ENCODE measurements at places on chromosomes 1 and 21.

DNA sequence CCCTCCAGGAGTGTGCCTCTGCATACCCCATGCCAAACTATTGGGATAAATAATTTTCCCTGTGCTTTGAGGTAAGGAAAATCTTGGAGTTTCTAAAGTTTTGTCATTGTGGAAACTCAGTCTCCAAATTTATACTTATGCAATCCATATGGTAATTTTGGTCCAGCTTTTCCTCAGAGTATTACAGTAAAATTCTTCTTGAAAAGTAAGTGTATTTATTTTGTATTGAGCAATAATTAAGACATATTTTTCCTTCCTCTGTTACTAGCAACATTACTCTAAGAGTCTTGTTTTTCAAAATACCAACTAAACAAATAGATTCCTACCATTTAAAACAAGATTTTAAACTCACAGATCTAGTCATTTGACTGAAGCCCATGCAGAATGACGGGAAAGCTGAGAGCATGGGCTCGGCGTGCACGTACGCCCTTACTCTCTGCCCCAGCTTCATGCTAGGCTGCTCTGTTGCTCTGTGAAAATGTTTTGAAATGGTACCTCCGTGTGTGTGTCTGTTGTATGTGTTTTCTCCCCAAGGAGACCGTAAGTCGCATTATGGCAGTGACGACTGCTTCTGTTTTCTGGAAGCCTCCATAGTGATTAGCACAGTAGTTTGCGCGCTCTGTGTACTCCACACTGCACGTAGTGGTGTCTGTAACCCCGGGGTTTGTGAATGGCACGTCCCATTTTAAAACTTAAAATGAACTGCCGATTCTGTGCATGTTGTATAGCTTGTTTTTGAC, 165.3 kb downstream of the SDCCAG8 start:
- DNase-seq = no peak

DNA sequence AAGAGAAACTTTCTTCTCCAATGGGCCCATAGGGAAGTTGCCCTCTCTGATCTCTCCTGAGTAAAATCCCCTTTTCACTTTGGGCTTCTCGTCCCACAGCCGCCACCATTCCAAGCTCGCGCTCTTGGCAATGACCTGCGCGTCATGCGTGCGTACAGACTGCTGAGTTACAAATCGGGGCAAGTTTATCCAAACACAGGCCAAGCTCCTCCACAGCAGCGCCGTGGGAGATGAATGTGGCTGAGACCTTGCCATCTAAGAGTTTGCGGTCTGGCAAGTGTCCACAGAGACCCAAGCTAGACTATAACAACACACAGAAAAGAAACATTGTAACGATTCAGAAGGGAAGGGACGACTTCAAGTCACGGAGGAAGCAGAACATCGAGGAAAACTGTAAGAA, 116.3 kb upstream of the SOD1 start:
- DNase-seq = no peak

GRCh38 chr1:85033221-85033620, 15.1 kb downstream of the MCOLN3 start:
- DNase-seq = no peak

DNA sequence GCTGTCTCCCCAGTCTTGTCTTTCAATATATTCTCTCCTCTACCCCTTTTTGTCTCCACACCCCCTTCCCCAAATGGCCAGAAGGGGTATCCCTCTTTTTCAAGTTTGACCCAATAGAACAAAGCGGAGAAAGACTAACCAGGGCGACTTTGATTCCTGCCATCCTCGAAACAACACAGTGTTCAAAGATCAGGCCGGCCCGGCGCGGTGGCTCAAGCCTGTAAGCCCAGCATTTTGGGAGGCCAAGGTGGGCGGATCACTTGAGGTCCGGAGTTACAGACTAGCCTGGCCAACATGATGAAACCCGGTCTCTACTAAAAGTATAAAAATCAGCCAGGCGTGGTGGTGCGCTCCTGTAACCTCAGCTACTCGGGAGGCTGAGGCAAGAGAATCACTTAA, 77.0 kb upstream of the IFNAR2 start:
- no peak for DNase-seq

GRCh38 chr1:186633116-186633515, 47.1 kb downstream of the PTGS2 start:
- DNase-seq = no peak

- peak; percentile 88 for DNase-seq
Observed at GRCh38 chr21:33360881-33361602, 36.3 kb downstream of the IFNAR1 start.

DNA sequence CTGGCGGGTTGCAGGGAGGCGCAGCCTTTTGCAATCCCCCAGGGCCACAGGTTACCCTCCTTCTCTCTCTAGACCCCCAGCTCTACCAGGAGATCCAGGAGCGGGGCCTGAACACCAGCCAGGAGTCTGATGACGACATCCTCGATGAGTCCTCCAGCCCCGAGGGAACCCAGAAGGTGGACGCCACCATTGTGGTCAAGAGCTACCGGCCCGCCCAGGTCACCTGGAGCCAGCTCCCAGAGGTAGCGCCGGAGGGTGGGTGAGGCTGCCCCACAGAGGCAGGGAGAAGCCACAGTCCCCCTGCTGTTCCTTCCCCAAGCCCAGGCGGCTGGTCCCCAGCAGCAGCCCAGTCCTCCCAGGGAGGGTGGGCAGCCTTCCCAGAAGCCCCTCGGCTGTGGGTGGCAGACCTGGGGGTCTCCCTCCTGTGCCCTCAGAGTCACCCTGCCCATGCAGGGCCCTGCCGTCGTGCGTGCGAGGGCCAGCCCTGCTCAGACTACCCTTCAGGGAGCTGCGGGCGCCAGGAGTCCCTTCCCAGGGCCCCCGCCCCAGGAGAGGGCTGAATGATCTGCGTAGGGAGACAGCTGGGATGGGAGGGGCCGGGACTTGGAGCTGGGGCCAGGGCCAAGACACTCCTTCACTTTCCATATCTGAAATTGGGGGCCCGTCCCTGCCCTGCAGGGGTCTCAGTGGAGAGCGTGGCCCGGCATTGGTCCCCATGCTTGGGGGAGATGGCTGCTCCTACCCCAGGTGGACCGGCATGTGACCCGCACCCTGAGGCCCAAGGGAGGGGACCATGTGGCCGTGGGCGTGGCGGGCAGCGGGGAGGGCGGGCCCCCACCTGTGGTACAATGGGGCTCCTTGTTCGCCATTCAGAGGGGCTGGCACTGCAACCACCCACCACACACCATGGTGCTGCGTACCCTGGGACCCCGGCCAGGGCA, 12.9 kb downstream of the ARHGEF16 start:
- no peak for DNase-seq

DNA sequence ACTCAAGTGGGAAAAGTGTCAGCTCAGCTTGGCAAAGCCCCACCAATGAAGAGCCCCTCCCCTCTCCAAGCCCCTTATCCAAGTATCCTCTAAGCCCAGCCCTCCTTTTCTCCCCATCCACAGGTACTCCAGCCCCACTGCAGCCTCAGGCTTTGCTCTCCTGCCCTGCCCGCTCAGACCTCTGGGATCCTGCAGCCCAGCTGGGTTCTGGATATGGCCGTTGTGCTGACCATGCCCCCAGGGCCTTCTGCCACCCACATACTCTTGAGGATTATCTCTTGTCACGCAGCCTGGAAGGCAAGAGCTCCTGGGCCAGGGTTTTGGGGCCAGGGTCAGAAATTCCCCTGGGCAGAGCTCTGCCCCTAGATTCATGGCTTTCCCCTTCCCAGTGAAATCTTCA, 4.7 kb downstream of the SHISA4 start:
- DNase-seq = no peak

DNA sequence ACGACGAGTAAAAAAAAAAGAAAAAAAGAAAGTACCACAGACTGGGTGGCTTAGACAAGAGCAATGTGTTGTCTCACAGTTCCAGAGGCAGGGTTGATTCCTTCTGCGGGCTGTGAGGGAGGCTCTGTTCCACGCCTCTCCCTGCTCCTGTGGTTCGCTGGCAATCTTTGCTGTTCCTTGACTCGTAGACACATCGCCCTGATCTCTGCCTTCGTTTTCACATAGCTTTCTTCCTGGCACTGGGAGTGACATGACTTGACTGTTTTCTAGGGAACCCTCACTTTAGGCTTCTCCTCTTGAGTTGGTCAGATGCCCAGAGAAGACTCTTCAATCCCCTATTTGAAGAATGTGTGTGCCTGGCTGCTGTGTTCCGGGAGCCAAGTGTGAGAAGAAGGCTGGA, 133.6 kb downstream of the TM2D1 start:
- no peak for DNase-seq

- no peak for DNase-seq
Observed at GRCh38 chr1:110328274-110328673, 10.9 kb upstream of the RBM15 start.

DNA sequence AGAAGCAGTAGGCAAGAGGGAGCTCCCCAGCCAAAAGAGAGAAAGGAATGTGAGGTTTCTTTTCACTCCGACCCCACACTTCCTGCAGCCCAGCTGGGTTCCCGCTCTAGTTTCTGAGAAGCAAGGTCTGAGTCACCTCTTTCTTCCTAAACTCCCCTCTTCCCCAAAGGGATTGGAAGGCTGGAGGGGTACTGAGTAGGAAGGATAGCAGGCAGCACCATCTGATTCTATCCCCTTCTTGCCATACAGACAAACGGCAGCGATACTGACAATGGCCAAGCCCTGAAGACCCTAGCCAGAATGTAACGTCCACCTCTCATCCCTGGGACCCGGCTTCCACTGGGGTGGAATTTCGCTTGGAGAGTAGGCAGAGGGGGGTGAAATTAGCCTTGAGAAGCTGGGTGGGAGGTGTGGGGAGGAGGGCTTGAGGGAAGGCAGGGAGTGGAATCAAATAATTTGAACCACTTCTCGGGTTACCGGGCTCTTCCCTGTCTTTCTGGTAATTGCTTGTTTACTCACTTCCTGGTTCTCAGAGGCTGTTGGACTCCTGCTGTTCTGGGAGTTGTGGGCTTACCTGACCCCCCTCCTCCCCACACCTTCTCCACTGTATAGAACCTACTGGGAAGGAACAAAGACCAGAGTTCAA, 13.2 kb downstream of the IER5 start:
- no peak for DNase-seq

DNA sequence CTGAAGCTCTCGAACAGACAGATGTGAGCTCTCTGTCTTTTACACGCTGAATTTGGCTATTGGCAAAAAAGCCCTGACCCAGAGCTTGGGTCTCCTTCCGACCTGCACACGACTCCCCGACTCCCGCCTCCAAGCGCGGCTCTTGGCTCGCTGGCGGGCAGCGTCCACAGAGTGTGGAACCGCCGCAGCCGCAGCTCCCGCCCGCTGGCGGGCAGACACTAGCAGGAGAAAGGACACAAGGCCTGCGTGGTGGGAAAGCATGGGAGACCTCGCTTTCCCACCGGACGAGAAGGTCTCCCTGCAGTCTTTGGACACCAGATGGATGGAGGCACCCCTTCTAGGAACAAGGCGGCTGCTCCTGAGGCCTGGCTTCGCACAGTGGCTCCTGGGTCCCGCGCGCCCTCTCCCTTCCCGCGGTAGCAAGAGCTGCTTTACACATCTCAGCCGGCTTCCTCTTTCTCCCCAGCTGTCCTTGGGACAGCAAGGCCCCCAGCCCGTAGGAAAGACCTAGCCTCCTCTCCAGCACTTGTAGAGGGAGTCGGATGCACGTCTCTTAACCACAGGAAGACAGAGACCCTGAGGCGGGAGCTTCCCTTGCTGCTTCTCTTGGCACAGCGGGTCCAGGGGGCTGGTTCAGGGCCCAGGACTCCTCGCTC, 92.1 kb downstream of the PRKAB2 start:
- no peak for DNase-seq

DNA sequence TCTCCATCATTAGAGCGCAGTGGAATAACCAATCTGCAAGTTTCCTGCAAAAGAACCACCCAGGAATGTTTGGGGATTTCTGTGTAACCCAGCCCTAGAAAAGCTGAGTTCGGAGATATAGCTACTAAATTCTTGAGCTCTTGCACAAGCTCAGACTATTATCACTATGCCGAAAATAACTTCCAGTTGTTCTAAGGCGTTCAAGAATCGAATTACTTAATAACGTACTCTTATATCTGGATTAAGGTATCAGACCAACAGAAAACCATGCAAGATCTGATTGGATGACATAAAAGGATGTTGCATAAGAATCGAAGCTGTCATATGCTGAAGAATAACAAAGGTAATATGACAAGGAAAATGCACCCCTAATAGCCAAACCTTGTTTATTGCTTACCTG, 7.5 kb upstream of the LAMC2 start:
- no peak for DNase-seq

DNA sequence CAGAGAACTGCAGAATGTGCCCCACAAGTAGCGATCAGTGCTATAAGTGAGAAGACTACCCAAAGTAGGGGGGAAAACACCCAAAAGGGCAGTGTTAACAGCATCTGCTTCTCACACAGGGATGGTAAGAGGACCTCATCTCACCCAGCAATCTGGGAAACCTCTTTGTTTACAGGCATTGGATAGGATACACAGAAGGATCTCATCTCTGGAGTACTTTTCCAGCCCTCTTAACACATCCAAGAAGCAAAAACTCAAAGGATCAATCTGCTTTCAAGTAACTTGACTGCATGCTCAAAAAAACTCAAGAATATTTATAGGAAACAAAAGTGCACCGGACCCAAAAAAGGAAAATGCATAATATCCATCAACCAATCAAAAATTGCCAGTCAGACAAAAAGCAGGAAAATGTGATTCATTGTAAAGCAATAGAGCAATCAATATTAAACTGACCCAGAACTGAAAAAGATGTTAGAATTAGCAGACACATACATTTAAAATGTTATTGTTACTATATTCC, 311.0 kb upstream of the CXADR start:
- DNase-seq = no peak

GRCh38 chr1:15681349-15682292, 2.5 kb upstream of the PLEKHM2 start:
- no peak for DNase-seq

- DNase-seq = no peak
Observed at GRCh38 chr1:170662561-170663403, 1.1 kb upstream of the PRRX1 start.

DNA sequence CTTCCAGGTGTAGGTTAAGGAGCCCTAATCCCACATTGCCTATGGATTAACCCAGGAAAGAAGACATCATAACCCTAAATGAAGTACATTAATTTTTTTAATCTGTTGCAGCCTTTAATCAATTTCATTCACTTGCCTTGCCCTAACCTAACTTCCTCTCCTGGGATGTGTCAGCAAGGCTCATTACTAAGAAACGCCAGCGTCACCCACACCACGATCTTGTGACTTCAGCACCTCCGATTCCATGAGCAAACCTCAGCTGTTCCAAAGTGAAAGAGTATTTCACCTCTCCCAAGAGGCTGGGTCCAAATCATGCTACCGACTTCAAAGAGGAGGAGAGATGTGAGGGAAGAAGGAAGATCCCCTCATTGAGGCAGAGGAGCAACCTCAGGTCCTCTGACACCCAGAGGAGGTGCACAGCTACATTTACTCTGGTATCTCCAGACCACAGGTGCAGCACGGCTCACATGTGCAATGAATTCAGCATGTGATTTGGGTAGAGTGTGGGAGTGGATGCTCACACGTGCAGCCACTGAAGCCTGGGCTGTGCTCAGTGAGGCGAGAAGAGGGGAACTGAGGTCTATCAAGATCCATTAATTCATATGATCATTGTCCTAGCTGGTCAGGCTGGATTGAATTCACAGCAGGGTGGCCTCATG, 134.1 kb downstream of the SLC30A10 start:
- DNase-seq = no peak
